T-helper 1 cell treated with Interleukin-12 subunit alpha and Interleukin-12 subunit beta and Interleukin-4 antibody, amounts not matched to agents 30 ng/mL and 1 ng/mL, for 36 hours (primary cell): ENCODE measurements at places on chromosomes 7 and 10. TPM values are rescaled to one million over a fixed set of nuclear protein-coding genes. Genes with fewer than 3 reads are reported as not detected.

CUL2 gene
- total RNA-seq = 43.3 and 45.7 TPM in 2 replicates

OR2A12 gene
- not detected in 2 replicates for total RNA-seq

TMEM273 gene
- 11.1 and 11.2 TPM in 2 replicates for total RNA-seq

PTPRZ1 gene
- not detected in 2 replicates for total RNA-seq

LIPN gene
- not detected in 2 replicates for total RNA-seq

FBXO24 gene
- 0.66 and 0.85 TPM in 2 replicates for total RNA-seq

UCMA gene
- not detected in 2 replicates for total RNA-seq

ENKUR gene
- 0.12 and 0.20 TPM in 2 replicates for total RNA-seq

KCNMA1 gene
- 0.17 and 0.20 TPM in 2 replicates for total RNA-seq

ABLIM1 gene
- total RNA-seq = 68.3 and 78.1 TPM in 2 replicates

FAM13C gene
- not detected in 2 replicates for total RNA-seq

SPDYE2 gene
- total RNA-seq = 0.12 TPM in 1 of 2 replicates, not detected in the other

IL15RA gene
- total RNA-seq = 29.7 and 31.2 TPM in 2 replicates

H2BK1 gene
- total RNA-seq = 0.66 TPM in 1 of 2 replicates, not detected in the other

KNDC1 gene
- total RNA-seq = 0.12 and 0.32 TPM in 2 replicates

PPP1R17 gene
- not detected in 2 replicates for total RNA-seq

ATP6V0A4 gene
- total RNA-seq = 0.25 and 0.66 TPM in 2 replicates

ATG9B gene
- 6.9 and 7.2 TPM in 2 replicates for total RNA-seq

LAMB1 gene
- total RNA-seq = not detected in 2 replicates

ZRANB1 gene
- total RNA-seq = 13.3 and 15.3 TPM in 2 replicates

ASB4 gene
- total RNA-seq = not detected in 2 replicates

EPO gene
- total RNA-seq = not detected in 2 replicates

TAS2R5 gene
- total RNA-seq = 0.83 and 1.2 TPM in 2 replicates

PAPOLB gene
- not detected in 2 replicates for total RNA-seq

PLAC9 gene
- total RNA-seq = not detected in 2 replicates

PNLIPRP1 gene
- total RNA-seq = not detected in 2 replicates

HOXA3 gene
- total RNA-seq = not detected in 2 replicates

CNNM1 gene
- 0.07 and 0.29 TPM in 2 replicates for total RNA-seq

LEP gene
- total RNA-seq = not detected in 2 replicates

LRIT1 gene
- total RNA-seq = not detected in 2 replicates

COL13A1 gene
- not detected in 2 replicates for total RNA-seq

CALML3 gene
- total RNA-seq = not detected in 2 replicates

MKLN1 gene
- 44.2 and 46.1 TPM in 2 replicates for total RNA-seq

ZNF467 gene
- total RNA-seq = not detected in 2 replicates
